ENCODE measurements at places on chromosomes 7 and 10. TPM values are rescaled to one million over a fixed set of nuclear protein-coding genes. Genes with fewer than 3 reads are reported as not detected.

The MRC1 gene
- 0.12 TPM for total RNA-seq

The DENND2A gene
- total RNA-seq: 13.4 TPM

The HOXA13 gene
- not detected for total RNA-seq

The CYP3A7 gene
- total RNA-seq: not detected

The SYNPO2L gene
- not detected for total RNA-seq

The TMEM273 gene
- not detected for total RNA-seq

The CCDC7 gene
- 1.0 TPM for total RNA-seq

The BAMBI gene
- 230 TPM for total RNA-seq

The OR9A2 gene
- total RNA-seq: not detected

The NKX2-3 gene
- total RNA-seq: not detected

The ATOH7 gene
- 0.37 TPM for total RNA-seq

The MUC3A gene
- not detected for total RNA-seq

The NUTM2E gene
- total RNA-seq: not detected

The PLAU gene
- total RNA-seq: 143 TPM

The IFIT1B gene
- total RNA-seq: not detected
